NCI-H2171 (cell line): ENCODE measurements at places on chromosomes 3 and 15.

- DNase-seq, result no peak
These were observed 1.9 kb upstream of the THBS1 start for GRCh38 chr15:39578851-39579486.

GRCh38 chr3:127071597-127072001, 88.7 kb downstream of the PLXNA1 start:
- DNase-seq, result no peak

DNA sequence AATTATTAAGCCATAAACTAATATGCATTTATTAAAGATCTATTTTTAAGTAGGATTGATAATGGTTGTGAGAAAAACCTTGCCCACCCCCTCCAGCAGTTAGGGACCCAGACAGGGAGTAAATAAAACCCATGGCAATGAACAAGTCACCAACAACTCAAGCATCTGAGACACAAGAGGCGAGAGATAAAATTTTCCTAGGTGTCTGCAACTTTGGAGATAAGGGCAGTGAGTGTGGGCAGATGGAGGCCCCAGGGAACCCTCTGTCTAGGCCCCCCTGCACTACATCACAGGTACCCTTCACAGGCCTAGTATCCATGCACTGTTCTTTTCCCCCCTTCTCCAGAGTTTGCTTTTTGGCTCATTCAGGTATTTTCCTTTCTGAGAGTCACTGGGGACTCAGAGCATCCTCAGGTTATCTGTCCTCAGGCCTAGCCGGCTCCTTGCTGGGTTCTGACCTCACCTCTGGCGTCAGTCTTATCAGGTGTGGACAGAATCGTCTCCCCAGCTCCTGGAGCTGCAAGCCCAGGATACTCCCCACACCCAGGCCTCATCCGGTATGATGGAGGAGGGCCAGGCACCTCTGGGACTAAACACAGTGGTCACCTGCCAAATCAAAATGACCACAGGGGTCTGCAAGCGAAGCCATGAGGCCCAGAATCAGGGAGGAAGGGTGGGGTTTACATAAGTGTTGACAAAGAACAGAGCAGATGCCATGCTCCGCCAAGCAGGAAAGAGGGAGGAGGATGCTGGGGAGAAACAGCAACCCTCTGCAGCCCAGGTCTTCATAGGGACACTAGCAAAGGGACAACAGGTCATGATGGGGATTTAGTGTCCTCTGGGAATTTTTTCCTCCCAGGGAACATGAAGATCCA, 50.4 kb downstream of the CCNL1 start:
- DNase-seq, result no peak

- DNase-seq, result peak; percentile 67
These were observed 17.8 kb downstream of the FLNB start for GRCh38 chr3:58025837-58026569.

GRCh38 chr3:40079203-40079846, 230.2 kb upstream of the EIF1B start:
- DNase-seq, result no peak

- no peak for DNase-seq
These were observed 24.5 kb upstream of the GMNC start for GRCh38 chr3:190886945-190887344.

- DNase-seq, result no peak
These were observed 120.3 kb upstream of the GOLGA8J start for GRCh38 chr15:29962407-29962806.

DNA sequence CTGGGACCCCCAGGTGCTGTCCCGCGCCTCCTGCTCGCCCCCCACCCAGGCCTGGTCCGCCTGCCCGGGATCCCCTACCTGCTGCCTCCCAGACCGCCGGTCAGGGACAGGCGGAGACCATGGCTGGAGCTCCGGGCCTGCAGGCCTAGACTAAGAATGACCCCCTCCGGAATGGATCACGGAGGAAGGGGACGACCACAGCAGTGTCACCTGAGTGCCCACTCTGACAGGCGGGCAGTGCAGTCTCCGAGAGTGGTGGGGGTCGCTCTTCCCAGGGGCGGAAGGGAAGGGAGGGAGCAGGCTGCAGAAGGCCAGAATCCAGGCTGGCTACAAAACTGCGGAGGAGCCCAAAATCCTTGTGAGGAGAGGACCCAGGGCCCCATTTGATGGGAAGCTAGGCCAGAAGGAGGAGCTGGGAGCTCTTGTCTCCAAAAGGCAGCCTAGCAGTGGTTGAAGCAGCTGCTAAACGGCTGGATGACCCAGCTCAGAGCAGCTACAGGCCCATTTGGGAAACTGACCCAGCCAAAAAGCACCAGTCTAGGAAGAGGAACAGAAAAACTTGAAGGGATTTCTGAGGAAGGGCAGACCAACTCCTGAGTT, 908 bp upstream of the RAB43 start:
- no peak for DNase-seq

DNA sequence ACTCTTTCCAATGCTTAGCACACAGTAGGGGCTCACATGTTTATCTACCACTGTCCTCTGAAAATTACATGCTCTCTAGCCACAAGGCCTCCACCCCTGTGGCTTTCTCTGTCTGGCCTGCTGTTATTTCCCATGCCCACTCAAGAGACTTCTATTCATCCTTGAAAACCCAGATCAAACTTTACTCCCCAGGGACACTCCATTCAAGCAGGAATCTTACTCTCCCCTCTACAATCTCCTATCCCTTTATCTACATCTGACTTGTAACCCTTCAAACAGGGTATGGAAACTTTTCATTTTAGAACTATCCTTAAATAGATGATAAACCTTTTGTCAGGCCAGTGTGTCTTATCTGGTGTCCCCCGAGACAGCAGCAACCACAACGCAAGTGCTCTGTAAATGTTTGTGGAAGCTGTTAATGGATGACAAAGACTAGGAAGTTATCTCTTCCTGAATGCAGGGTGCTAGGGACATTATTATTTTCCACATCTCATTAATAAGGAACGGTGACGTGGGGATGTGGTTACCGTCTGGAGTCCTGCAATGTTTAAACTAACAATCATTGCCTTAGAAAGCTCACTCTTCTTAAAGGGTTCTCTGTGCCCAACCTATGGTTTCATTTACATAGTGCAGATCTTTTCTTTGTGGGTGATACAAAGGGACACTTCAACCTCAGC, 322.3 kb downstream of the ARRDC4 start:
- DNase-seq, result no peak

GRCh38 chr3:163541629-163542028, 1536.7 kb downstream of the SI start:
- DNase-seq, result no peak

DNA sequence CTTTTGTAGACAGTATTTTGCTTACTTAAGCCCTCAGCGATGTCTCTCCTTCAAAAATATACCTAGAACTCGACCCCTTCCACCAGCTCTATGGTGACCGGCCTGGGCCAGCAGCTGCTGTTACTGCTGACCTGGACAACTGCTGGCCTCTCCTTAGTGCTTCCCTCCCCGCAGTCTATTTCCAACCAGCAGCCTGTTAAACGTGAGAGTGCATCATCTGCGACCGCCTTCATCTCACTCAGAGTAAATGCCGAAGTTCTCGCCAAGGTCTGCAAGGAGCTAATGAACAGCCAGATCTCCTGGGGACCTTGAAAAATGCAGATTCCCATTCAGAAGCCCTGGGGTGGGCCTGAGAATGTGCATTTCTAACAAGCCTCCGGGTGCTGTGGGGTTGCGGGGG, 86.7 kb downstream of the RPLP1 start:
- no peak for DNase-seq

DNA sequence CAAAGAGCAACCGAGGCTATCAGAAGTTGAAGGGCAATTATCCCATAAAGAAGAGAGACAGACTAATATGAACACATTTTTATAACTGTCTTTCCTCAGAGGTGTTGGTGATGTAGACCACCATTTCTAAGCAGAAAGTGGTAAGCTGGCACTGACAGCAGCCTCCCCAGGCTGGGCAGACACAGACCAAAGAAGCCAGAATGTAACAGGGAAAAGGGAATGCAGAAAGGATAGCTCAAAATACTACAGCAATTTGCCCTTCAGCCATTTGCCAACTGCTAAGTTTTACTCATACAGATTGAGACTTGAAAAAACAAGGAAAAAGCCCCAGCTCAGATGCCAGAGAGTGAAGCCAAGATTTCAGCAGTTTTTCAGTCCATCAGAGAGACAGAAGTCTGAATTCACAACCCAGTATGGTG, 73.5 kb upstream of the ABI3BP start:
- no peak for DNase-seq

DNA sequence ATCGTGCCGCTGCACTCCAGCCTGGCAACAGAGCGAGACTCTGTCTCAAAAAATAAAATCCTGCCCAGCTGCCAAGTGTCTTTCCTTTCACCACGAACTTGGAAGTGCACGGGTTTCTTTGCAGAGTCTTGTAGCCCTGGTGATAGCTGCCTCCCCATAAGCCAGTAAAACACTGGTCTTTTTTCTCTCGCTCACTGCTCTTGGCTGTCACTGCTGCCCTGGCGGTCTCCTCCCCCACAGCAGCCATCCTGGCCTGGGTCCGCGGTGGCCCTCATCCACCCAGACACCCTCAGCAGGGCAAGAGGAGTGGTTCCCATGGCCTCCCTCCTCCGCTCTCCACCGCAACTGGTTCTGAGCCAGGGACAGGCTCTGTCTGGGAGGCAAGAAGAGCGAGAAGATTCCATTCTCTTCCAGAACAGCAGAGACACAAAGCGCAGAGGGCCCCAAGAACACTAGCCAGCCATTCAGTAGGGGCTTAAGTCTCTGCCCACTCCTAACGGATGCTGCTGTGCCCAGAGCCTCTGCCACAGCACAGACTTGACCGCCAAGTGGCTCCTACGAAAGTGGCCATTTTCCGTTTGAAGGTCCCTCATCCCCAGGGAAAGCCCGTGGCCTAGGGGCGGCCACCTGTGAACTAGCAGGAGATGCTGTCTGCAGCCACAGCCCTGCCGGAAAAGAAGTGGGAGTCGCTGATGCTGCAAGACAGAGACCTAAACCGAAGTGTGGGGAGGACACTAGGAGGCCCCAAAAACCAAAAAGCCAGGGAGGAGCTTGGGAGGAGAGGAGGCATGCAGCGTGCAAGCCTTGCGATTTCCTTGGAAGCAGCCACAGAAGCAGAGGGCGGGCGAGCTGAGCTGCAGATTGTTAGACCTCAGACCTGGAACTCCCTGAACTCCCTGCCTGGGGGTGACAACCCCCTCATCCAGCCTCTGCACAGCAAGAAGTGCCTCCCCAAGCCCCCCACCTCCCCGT, 44.1 kb downstream of the KLHL25 start:
- no peak for DNase-seq

DNA sequence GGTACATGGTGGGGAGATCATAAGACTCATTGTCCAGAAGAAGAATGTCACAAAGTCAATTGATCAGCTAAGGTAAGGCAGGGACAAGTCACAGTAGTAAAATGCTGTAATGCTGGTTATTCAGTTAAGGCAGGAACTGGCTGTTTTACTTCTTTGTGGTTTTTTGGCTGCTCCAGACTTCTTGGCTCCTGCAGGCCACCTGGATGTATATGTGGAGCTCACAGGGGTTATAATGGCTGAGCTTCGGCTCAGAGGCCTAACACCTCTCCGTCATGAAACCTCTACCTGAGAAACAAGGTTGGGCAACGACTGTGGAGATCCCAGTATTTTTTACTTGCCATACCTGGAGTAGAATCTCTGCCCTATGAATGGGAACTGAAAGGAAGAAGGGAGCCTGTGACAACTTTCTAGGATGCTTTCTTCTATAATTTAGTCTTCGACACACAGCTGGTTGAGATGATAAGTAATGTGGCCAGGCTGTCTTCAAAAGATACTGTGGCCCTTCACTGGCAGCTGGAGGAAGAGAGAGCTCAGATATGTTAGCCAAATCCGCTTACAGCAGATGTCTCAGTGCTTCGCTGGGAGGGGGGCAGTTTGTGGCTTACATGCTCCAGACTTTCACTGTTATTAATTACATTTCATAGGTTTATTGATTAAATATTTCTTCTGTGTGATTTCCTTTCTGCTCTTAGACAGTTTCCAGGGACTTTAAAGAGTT, 887.8 kb downstream of the IGSF11 start:
- no peak for DNase-seq

- no peak for DNase-seq
These were observed 238.3 kb upstream of the FEZF2 start for GRCh38 chr3:62611541-62612240.

DNA sequence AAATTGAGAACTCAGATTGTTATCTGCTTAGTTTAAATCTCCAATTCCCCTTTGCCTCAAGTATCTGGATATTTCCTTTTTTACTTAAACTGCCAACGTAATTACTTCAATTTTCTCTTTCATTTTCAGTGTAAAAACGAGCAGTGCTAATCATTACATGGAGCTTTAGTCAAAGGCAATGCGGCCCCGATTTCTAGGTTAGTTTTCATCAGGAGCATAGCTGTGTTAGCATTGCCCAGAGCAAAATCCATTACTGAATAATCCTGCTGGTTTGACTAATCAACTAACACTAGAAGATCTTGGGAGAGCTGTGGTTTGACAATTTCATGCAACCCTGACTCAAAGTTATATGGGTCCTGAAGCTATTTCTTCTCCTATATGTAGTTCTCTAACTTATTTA, 46.2 kb downstream of the ZPLD1 start:
- DNase-seq, result no peak

DNA sequence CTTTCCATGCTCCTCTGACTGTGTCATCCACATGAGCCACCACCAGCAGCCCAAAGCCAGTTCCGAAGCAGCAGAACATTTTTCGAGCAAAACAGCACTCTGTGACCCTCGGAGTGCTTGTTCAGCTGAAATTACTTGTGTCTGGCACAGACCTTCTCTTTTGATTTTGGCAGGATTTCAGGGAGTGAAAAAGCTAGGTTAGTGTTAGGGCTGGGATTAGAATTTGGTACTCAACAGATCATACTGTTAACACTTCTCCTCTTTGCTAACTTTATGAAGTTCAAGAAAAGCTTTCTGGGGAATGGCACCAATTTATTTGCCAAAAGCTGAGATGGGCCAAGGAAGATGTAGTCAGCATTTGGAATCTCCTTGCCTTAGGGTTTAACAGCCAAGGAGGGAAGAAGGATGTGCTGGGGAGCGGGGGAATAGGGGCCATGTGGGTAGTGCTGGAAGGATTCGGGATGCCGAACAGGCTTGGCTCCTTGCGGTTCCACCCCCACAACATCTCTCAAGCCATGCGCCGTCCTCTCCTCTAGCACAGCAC, 55.1 kb upstream of the TRA2B start:
- no peak for DNase-seq

- DNase-seq, result peak; percentile 1
These were observed 86.5 kb downstream of the B3GNT5 start for GRCh38 chr3:183339461-183340086.

GRCh38 chr3:159238646-159239045, 436.8 kb downstream of the MFSD1 start:
- DNase-seq, result no peak

DNA sequence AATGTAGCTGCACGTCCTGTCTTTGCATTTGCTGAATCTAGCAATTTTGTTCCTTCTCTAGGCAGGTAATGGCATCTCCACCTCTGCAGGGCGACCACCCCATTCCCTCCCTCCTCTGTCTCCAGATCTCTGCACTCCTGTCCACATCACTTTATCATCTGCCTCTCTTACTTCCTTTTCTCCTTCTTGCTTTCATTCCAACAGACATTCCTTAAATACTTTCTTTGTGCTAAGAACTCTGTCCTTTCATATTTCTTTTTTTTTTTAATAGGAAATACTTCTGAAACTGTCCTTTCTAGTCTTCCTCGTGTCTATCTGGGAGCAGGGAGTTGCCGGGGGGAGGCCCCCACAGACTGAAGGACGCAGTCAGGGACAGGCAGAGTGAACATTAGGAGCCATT, 7.2 kb downstream of the ITIH3 start:
- no peak for DNase-seq
